ENCODE measurements at places on chromosomes 3 and 15.

GRCh38 chr3:49410846-49411534 lies 786 bp downstream of the RHOA start:
- DNase-seq = no peak

GRCh38 chr3:115638991-115639390 lies 15.7 kb downstream of the GAP43 start:
- DNase-seq = no peak

GRCh38 chr3:195508185-195508584 lies 34.9 kb downstream of the PPP1R2 start:
- DNase-seq = no peak

DNA sequence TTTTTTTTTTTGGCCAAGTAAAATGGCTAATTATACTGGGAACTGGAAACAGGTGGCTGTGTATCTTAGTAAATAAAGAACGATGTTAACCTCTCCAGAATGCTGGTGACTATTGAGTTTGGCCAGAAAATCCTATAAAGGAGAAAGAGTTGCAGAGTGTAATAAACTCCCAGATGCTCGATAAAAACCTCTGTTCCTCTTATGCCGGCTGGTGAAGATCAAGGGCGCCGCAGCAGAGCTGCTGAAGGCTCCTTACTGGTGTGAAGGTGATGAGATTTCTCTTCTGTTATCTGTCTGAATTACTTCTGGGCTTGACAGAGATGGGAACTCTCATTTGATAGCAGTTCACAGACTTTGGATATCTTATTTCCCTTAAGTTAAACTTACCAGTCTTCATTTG lies 104.6 kb downstream of the PTPRG start:
- no peak for DNase-seq

GRCh38 chr3:48241796-48242455 lies 1.0 kb downstream of the ZNF589 start:
- no peak for DNase-seq

DNA sequence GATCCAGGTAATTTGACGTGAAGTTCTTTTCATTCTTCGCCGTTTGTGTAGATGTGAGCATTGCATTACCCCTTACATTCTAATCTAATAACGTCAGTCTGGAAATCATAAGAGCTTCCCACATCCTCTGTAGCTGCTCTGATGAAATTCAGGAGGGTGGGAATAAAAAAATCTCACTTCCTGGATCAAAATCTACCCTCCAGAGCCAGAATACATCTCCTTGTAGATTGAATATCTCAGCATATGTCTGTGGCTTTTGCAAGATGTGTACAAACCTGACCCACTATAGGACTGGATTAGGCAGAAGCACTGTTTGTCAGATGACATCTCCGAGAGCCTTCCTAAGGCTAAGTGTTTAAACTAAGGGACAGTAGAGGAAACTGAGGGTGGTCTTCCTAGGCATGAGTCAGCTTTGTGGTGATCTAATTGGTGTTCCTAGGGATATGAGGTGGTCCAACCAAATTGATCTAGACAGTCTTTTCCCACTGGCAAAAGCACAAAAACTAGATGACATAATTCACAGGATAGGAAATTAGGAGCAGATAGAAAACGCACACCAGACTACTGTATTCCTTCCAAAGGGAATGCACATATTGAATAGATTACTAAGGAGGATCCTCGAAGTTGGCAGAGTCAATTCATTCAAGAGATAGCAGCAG lies 216.3 kb upstream of the LRTM1 start:
- no peak for DNase-seq

GRCh38 chr3:15535732-15536131 lies 14.2 kb upstream of the COLQ start:
- no peak for DNase-seq

- no peak for DNase-seq
Measured at GRCh38 chr3:172596394-172596706, 73.1 kb upstream of the TNFSF10 start.

- DNase-seq = no peak
Measured at GRCh38 chr3:64117483-64117882, 94.2 kb upstream of the PSMD6 start.

DNA sequence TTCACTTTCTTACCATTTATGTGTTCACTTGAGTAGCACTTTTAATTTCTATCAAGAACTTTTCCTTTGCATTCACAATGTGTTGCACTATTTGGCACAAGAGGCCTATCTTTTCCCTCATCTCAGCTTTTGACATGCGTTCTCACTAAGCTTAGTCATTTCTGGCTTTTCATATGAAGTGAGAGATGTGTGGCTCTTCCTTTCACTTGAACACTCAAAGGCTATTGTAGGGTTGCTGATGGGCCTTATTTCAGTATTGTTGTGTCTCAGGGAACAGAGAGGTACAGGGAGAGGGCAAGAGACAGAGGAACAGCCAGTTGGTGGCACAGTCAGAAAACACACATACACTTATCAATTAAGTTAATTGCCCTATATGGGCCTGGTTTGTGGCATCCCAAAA lies 127.4 kb upstream of the MLF1 start:
- DNase-seq = no peak

- DNase-seq = no peak
Measured at GRCh38 chr3:57919987-57920386, 88.2 kb upstream of the FLNB start.

- peak; percentile 73 for DNase-seq
Measured at GRCh38 chr15:48962662-48963523, 826 bp downstream of the SHC4 start.

GRCh38 chr3:44359146-44359751 lies 20.7 kb downstream of the TCAIM start:
- DNase-seq = no peak

- no peak for DNase-seq
Measured at GRCh38 chr3:127999509-128000106, 52.6 kb upstream of the SEC61A1 start.

DNA sequence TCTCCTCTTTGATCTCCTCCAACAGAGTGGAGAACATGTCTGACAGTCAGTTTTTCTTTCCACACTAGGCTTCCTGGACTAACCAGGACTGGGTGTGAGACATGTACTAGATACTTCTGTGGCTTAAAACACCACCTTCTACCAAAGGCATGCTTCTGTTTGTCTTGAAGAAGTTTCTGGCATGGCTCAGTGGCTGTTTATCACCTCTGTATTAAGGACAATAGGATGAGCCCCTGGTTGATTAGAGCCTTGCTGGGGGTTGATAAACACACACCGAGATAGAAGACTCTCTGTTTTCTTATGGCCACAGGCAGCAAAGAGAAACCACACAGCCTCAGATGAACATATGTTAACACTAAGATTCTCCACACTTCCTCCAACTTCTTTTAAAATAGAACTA lies 40.5 kb downstream of the SV2B start:
- DNase-seq = no peak

- no peak for DNase-seq
Measured at GRCh38 chr3:8561370-8561769, 59.7 kb downstream of the LMCD1 start.

- no peak for DNase-seq
Measured at GRCh38 chr15:91865486-91865885, 12.0 kb downstream of the SLCO3A1 start.

- DNase-seq = no peak
Measured at GRCh38 chr15:70262171-70262570, 164.5 kb upstream of the TLE3 start.

DNA sequence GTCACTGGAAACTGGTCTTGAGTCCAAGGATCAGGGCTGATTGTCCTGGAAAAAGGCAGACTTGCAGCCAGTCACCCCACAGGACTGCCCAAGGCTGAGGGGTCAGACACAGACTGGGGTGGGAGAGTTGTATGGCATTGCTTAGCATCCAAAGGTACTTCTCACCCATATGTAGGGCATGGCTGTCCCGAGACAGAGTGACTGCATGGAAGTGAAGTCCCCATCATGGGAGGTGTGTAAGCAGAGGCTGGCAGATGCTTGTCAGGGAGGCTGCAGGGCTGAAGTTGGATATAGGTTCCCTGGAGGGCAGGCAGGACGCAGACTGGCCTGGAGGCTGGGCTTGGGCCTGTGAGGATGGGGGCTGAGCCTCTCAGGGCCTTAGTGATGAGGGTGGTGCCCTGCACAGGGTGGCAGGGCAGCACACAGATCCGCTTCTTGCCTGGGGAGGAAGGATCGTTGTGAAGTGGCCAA lies 31.1 kb downstream of the PSTPIP1 start:
- DNase-seq = no peak

DNA sequence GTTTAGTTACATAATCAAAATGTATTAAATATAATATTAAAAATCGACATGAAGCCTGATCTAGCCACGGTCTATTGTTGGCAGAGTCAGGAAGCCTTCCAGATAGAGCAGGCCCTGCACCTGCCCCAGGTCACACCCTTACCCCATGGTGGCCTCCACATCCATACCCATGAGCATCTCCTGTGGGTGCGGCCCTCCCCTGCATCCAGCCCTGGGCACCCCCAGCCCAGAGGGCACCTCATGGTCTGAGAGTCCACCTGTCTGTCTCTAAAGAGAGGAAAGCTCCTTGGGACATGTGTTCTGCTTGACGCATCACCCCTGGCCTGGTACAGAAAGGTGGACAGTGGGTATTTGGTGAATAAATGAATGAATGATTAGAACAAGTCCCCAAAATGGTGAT lies 37.2 kb upstream of the CSPG4 start:
- no peak for DNase-seq

- peak; percentile 62 for DNase-seq
Measured at GRCh38 chr3:132573797-132574211, 23.3 kb upstream of the ACKR4 start.

DNA sequence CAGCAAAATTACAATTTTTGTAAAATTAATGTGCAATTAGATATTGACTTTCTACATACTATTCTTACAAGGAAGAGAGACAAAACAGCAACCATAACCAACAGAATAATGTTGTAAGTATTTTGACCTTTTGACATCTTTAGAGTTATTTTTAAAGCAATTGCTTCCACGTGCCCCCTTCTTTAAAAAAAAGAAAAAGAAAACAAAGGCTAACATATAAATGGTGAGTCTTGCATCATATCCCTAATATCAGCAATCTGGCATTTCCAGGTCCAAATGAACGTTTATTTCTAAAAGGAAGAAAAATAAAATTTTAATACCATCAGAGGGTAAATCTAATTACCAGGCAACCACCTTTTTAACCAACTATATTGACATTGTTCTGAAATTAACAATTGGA lies 19.3 kb upstream of the STRIT1 start:
- DNase-seq = no peak

DNA sequence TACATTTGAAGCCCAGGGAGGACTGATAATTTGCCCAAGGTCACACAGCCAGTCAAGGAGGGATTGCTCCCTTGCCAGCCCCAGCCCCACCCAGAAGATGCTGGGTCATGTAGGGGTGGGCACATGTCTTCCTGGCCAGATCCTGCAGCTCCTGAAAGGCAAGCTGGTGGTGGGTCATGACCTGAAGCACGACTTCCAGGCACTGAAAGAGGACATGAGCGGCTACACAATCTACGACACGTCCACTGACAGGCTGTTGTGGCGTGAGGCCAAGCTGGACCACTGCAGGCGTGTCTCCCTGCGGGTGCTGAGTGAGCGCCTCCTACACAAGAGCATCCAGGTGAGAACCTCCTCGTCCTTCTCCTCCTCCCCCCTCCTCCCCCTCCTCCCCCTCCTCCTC lies 13.2 kb downstream of the ISG20 start:
- no peak for DNase-seq

DNA sequence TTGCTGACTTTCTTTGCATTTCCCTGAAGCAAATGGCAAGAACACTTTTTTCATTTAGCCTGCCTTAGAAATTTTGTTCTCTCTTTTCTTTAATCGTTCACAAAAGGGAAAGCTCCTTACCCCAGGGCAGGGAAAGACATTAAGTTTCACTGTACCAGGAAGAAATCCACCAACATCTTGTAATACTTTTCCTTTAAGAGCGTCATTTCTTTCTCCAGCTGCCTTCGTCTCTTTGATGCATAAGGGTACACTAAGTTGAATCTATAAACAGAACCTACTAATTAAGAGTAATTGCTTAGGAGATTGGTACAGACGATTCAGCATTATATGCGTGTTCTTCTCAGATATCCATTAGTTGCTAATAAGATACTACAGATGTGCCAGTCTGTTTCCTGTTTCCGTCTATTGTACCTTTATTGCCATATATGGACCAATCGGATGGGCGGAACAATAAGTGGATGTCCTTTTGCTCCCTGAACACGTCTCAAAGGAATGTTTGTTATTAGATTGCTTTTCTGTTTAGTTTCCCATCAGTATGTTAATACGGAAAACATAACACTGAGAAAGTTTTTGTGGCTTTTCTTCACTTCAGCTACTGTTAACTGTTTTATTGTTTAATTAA lies 276.7 kb upstream of the RARB start:
- no peak for DNase-seq

DNA sequence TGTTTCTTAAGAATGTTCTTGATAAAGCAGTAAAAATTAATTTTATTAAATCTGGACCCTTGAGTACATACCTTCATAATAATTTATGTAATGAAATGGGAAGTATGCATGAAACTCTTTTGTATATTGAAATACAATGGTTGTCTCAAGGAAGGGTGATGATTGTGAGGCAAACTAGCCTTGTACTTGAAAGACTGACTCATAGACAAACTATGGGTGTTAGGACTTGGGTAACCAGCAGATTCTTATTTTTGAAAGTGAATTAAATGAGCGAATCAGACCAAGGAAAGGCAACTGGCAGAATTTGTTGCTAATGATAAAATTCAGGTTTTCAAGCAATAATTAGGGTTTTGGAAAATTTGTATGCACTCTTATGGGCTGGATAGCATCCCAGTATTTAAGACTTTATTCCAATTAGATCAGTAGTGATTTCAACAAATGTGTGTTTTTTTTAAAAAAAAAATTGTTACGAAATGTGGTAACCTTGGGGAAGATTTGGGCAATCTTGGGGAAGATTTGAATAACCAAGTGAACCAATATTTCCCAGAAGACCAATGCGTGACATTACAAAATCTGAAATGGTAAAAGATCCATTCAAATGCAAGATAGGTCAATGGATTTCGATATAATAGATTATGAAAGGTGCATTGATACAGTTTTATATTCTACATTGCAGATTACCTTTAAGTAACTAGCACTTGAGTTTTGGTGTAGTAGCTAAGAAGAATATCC lies 42.0 kb downstream of the ATP2C1 start:
- no peak for DNase-seq

- DNase-seq = no peak
Measured at GRCh38 chr3:141655801-141656200, 82.3 kb upstream of the RNF7 start.
